ENCODE measurements at places on chromosomes 16 and 17. TPM values are rescaled to one million over a fixed set of nuclear protein-coding genes. Genes with fewer than 3 reads are reported as not detected.

Gene RAC3
- total RNA-seq, result 14.5 TPM

Gene RBBP6
- 9.5 TPM for total RNA-seq

Gene CTF1
- total RNA-seq, result 0.13 TPM

Gene ASPHD1
- 0.26 TPM for total RNA-seq

Gene KRTAP3-1
- not detected for total RNA-seq

Gene LDHD
- 0.39 TPM for total RNA-seq

Gene PRCD
- total RNA-seq, result 0.39 TPM

Gene NTN3
- under 0.01 TPM for total RNA-seq

Gene ADAD2
- total RNA-seq, result not detected

Gene PDXDC1
- 113 TPM for total RNA-seq

Gene SPATA22
- total RNA-seq, result not detected

Gene ARL5C
- not detected for total RNA-seq

Gene CCL15
- not detected for total RNA-seq

Gene PDIA2
- not detected for total RNA-seq

Gene CCL8
- 0.13 TPM for total RNA-seq

Gene RPUSD1
- total RNA-seq, result 22.2 TPM

Gene KRTAP4-4
- total RNA-seq, result not detected

Gene ASPA
- not detected for total RNA-seq
